ENCODE measurements at places on chromosomes 11 and 22. TPM values are rescaled to one million over a fixed set of nuclear protein-coding genes. Genes with fewer than 3 reads are reported as not detected.
A peak's percentile ranks its signal among the peaks of the same experiment; 100 is the strongest.

DNA sequence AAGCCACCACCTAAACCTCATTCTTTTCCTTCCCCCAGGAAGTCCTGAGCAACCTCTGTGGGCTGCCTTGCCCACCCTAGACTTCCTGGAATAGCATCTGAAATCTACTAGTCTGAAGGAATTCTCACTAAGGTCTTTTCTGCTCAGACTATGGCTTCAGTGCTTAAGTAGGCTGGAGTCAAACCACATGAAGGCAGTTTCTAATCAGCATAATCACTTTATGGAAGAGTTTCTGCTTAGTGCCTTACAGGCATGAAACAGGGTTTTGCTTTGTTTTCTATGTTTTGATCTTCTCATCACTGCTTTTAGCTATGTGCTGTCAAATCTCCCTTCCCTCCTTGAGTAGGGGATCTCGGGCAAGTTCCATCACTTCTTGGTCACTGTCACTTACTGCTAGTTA lies 117.7 kb downstream of the WT1 start:
- no peak for DNase-seq

The RAG2 gene
- not detected for polyA plus RNA-seq

DNA sequence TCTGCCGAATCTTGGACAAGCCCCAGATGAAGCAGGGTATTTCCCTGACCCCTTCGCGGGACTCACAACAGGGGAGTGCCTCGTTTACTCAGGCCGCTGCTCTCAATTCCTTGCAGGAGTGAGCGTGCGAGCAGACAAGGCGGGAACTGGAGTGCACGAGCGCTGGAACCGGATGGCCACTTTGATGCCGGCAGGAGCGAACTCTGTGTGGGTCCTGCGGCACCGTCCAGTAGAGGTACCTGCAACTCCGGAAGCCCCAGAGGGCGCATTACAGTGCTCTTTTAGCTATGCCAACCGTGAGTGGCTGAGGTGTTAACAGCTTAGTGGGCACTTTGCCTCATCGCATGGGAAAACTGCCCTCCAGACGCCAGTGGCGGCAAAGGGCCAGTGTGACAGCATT lies 182.3 kb upstream of the ANO3 start:
- DNase-seq: no peak

The SYT13 gene
- 13.1 TPM for polyA plus RNA-seq

GRCh38 chr11:65899356-65900124 lies 648 bp downstream of the FOSL1 start:
- peak; percentile 83 for DNase-seq

DNA sequence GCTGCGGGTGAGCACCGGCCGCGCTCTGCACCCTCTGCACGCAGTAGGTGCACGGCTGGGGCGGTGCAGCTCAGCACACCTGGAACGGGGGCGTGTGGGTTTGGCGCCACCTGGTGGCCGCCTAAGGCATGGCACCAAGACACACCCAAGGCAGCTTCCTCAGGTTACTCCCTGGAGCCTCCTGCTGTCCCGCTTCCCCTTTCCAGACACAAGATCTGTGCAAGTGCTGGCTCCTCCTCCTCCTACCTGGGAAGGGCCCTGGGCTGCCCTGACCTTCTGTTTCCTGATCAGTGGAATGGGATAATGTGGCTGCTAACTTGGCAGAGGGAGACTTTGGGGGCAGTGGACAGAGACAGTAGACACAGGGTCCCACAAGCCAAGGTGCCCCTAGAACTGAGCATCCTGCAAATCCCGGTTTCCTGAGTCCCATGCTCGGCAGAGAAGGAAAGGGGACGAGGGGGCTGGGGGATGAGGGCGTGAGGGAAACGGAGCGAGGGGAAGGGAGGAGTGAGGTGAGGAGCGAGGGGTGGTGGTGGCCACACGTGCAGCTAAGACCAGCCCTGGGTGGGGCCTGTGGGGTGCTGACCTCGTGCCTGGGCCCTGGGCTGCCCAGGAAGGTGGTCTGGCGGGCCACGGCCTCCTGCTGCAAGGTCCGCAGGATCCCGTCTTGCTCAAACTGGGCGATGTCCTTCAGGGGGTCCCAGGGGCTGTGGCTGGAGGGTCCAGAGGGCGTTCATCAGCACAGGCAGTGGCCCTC lies 34.8 kb upstream of the CARS1 start:
- DNase-seq: peak; percentile 83

DNA sequence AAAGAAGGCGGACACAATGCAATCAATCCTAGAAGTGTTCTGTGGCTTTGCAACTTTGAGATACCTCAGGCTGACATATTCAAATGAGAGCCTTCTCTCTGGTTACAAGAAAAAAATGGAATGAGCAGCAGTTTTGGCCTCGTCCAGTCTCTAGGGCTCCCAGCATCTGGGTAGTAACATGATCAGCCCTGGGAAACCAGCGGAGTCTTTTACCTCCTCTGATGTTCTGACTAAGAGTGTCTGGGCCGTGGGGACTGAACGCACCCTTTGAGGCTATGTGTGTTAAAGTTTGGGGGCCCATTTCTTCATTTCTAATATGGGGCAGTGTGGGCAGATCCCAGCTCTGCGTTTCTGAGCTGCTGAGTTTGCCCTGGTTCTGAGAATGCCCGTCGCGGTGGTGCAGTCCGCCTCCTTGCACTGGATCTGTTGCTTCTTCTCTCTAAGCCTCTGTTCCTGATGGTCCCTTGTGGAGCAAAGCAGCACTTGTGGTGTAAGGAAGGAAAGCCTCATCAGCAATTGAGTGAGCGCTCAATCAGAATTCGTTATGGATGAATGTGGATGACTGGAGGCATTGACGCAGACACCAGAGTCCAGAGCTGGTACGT lies 8.1 kb downstream of the PARVB start:
- no peak for DNase-seq

The TSSK2 gene
- not detected for polyA plus RNA-seq

The C11orf42 gene
- polyA plus RNA-seq: not detected

DNA sequence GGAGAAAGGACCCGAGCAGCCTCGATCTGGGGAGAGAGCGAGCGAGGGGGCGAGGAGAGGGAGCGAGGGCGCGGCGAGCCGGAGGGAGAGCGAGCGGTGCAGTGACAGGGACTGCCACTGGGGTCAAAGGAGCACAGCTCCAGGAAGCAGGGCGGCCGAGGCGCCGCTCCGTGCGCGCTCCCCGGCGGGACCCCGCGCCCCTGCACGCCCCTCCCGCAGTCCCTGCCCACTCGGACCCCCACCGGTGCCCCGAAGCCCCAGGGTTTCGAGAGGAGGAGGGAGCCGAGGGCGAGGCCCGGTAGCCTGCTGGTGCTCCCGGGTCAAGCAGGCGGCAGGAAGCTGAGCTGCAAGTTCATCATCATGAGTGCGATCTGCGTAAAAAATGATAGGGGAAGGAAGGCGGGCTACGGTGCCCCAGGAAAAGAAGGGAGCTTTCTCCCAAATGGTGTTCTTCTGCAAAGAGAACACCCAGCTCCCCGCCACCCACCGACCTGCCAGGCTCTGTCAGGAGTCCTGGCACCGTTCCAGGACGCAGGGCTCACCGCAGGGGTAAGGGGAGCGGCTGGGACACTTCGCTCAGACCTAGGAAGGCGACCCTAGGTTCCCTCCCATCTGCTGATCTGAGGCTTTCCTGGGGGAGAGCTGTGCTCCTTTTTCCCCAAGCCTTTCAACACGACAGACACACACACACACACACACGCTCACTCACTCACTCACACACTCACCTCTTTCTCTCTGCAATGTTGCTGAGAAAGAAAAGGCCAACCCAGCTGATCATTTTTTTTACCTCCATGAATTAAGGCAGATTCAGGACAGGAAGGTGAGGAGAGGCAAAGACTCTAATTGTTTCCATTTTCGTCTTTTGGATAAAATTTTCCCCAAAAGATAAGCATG lies at the start of gene MPPED2:
Gene MPPED2, minus strand, starts transcription at position 103 of the 894 bp plus-strand sequence. CDS start 5,980 bp downstream, outside the sequence.
- peak; percentile 25 for DNase-seq

- DNase-seq: no peak
Observed at GRCh38 chr22:43391306-43391705, 20.5 kb upstream of the MPPED1 start.

DNA sequence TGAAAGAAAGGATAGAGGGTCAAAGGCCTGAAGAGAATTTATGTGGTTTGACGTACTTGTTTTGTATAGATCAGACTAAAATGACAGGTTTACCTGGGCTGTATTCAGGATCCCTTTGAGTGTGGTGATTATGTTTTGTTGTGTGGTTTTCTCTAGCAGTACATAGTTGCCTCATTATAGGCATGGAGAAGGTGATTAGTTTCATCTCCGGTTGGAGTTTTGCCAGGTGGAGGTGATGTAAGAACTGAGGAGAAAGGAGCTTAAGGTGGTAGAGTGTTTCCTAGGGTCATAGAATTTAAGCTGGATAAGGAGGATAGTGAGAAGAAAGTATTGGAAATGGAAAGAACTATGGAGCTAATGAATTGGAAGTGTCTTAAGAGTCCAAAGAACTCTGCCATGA lies 229.0 kb downstream of the TMEM135 start:
- no peak for DNase-seq

GRCh38 chr22:30665786-30666185 lies 1.9 kb downstream of the DUSP18 start:
- DNase-seq: no peak

DNA sequence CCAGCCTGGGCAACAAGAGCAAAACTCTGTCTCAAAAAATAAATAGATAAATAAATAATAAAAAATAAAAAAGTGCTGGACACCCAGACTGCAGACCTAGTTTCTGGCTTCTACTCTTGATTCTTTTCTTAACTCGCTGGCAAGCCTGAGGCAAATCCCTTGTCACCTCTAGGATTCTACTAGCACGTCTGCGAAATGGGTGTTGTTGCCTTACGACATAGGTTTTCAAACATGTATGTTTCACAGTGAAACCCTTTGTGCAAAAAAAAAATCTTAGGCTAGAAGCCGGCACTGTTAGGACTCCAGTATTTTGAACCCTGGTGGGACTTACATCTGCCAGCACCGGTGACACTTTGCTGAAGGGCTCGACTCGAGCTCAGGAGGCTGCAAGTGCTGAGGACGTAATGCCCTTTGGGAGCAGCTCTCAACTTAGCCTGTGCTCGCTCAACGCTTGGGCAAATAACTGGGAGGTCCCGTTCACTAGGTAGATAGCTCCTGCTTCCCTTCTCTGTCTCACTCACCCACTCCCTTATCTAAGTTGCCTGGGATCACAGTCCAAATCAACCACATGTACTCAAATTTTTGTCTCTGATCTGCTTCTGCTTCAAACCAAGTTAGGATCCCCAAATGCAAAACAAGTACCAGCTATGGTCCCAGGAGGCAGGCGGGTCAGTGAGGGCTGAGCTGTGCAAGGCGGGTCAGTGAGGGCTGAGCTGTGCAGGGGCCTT lies 34.7 kb upstream of the MYH9 start:
- DNase-seq: no peak

The AQP11 gene
- polyA plus RNA-seq: 2.6 TPM

The OR51E1 gene
- not detected for polyA plus RNA-seq

The OOSP2 gene
- not detected for polyA plus RNA-seq

- DNase-seq: no peak
Observed at GRCh38 chr22:17942721-17943120, 81.6 kb downstream of the MICAL3 start.

- no peak for DNase-seq
Observed at GRCh38 chr11:36210529-36210928, 78.7 kb downstream of the COMMD9 start.

The CPT1B gene
- 27.5 TPM for polyA plus RNA-seq

- no peak for DNase-seq
Observed at GRCh38 chr11:1847926-1848639, 4.8 kb upstream of the LSP1 start.

DNA sequence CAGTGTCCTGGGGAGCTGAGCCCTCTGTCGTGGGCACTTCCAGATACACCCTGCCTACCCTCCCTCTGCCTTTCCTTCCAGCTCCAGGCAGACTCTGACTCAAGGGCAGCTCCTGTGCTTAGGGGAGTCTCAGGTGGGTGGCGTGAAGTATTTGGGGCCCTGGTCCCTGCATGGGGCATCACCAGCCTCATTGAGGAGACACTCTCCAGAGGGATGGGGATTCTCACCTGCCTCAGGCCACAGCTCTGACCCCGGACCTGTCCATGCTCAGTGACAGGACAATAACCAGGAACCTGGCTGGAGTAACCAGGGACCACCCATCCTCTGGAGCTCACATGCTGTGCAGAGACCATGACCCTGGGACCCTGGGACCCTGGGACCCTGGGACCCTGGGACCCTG lies 41.2 kb downstream of the GGTLC2 start:
- DNase-seq: no peak

The PLEKHB1 gene
- 0.76 TPM for polyA plus RNA-seq

- DNase-seq: no peak
Observed at GRCh38 chr11:113376156-113376555, 11.4 kb upstream of the ANKK1 start.

The VSTM5 gene
- polyA plus RNA-seq: 0.17 TPM

GRCh38 chr11:97622795-97623194 lies 1233.0 kb downstream of the JRKL start:
- DNase-seq: no peak

GRCh38 chr22:31789803-31790202 lies 36.0 kb downstream of the DEPDC5 start:
- DNase-seq: no peak

GRCh38 chr11:60625262-60625661 lies 74.2 kb upstream of the MS4A8 start:
- peak; percentile 24 for DNase-seq
